ENCODE measurements at places on chromosomes 7 and 10.

DNA sequence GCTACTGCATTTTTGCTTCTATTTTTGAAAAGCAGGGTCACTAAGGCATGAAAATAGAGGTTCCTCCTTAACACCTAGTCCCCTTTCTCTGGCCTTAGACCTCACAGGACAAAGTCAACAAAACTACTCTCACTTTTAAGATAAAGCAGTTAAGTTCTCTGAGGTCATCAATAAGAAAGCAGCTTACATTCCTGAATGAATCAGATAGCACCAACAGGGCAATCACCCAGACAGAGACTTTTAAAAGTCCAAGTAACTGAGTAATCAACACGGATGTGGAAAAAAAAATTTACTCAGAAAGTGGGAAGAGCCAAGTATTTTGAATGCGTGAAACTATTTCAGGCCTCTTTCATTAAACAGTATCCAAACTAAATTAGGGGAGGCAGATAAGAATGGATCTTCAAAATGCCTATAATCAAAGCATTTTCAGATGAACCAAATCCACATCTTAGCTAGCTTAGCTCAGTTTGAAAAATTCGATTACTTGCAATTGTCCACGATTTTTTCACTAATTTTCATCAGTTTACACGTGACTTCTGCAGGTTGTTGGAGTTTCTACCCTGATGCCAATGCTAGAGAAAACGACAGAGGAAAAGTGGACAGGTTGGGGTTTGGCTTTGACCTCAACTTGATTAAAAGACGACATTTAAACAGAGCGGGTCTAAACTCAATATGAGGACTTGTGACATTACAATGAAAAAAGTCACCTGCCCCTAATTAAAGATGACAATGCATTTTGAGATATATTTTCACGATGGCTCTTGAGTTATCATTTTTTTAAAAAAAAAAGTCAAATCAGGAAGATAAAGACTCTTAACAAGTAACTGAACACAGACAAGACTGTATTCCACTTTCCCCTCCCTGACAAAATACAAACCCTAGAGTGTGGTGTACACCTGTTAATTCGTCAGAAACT lies 1.6 kb downstream of the BEND7 start:
- DNase-seq, result no peak

DNA sequence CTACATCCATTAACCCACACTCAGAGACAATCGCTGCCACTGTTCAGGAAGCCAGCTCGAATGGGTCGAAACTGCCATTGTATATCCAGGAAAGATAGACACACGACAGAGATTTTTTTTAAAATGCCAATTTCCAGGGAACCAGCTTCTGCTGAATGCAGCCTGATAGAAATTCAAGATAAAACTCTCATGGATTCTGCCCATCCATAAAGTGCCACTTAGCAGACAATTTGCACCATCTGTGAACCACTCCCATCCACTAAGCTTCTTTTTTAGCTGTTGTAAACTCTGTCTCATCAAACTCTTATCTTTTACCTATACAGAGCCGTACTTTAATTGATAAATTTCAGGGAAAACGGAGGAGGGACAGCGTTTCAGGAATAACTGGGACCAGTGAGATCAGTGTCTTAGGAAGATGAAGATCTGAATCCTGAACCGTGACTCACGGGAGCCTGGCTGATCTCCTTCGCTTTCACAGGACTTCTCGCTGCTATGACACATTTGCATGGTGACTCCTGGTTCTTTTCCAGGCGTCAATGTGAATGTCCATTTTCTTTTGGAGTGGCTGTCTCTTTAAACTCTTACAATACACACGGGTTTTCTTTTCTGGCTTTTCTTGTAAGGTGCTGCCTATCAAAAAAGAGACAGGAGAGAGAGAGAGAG lies 103.4 kb downstream of the FAM204A start:
- DNase-seq, result no peak

GRCh38 chr10:127612-128432 lies 7.4 kb upstream of the ZMYND11 start:
- DNase-seq, result no peak

DNA sequence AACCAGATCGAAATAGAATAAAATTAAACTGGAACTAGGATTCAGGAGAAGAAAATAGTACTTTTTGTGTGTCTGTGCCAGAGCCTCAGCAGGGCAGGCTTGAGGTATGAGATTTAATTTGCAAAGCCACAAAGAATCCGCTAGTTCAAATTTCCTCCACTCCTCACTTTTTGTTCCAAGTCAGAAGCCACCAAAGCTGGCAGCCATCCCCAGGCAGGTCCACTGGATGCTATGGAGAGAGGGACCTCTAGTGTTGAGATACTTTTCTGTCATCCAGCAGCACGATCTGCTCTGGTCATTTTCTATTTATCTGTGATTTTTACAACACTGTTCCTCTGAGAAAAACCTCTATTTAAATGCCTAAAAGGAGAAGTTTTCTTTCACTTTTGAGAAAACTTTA lies 147.9 kb upstream of the FRMD4A start:
- no peak for DNase-seq

GRCh38 chr10:110775406-110775805 lies 96.3 kb upstream of the PDCD4 start:
- no peak for DNase-seq

DNA sequence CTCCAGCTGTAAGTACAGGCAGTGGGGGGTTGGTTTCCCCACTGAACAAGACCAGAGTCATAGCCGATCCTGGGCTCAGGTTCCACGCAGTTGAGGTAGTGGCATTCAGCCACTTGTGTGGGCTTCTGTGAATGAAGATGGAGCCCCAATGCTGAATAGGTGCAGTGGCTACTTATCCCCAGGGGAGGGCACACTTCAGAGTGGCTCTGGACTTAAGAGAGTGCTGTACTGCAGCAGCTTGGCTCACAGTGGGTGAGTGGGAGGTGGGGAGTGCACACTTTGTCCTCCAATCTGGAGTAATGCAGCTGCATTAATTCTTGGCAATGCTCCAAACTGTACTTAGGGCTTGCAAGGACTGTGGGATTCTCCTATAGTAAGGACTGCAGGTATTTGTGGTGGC lies 81.9 kb downstream of the BUB3 start:
- no peak for DNase-seq

GRCh38 chr10:95236068-95236903 lies 42.2 kb downstream of the ACSM6 start:
- DNase-seq, result no peak

- DNase-seq, result no peak
Observed at GRCh38 chr7:38292442-38292841, 19.0 kb upstream of the TARP start.

DNA sequence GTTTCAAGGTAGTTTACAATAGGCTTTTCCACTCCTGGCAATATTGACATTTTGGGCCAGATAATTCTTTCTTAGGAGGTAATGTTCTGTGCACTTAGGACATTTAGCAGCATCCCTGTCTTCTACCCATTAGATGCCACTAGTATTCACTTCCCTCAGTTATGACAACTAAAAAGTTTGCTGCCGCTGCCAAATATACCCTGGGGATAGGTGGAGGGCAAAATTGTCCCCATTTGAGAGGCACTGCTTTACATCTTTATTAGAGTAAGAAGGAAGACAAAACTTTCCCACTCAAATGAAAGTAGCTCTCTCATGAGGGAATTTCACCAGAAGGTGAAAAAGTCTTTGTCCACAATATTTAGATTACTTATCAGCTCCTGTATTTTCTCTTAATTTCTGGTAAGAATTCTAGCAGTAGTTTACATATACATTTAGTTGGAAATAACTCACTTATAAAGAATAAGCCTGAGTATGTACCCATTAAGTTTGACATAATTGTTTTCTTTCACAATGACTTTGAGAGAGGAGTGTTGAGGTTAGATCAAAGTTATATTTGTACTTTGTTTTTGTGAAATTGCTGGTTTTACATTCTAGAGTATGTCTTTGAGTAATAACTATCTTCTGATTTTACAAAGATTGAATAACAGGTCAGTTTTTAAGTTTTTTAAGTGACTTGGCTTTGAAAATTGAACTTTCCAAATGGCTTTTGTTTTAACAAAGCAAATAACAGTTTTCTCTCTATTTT lies 46.0 kb downstream of the HELLS start:
- no peak for DNase-seq

Measured in activated T-cell treated with anti-CD3 and anti-CD28 coated beads for 1 hour (primary cell).